Brain (organoid and tissue), 16 donors: ENCODE measurements at places on chromosomes 16 and 17.

DNA sequence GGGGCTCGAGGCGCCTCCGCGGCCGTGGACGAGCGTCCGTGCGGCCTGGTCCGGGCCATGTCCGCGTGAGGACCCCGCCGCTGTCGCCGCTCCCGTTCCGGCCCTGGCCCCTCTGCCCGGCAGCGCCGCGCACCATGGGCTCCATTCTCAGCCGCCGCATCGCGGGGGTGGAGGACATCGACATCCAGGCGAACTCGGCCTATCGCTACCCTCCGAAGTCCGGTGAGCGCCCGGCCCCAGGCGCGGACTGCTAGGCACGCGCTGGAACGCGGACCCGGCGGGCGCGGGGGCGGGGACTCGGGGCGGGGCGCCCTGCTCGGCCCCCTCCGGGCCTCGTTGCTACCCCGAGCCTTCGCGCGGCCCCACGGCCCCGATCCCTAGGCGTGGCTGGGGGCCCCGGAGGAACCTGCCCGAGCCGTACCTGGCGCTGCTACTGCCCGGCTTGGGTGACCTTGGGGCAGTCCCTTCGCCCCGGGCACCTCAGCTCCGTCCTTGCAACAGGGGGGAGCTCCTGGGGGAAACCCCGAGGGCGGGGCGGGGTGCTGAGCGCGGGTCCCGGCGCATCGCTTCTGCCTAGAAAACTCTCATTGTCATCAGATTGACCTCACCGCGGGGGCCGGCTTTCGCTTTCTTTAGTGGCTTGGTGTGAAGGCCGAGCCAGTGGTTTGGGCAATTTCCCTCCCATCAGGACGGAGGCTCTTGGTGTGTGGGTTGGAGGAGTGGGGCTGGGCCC is 367 bp downstream of the MGRN1 start:
- peak; percentile 40 for DNase-seq

- peak; percentile 63 for DNase-seq
Observed at GRCh38 chr17:77466140-77466539, 325.4 kb downstream of the SEC14L1 start.

DNA sequence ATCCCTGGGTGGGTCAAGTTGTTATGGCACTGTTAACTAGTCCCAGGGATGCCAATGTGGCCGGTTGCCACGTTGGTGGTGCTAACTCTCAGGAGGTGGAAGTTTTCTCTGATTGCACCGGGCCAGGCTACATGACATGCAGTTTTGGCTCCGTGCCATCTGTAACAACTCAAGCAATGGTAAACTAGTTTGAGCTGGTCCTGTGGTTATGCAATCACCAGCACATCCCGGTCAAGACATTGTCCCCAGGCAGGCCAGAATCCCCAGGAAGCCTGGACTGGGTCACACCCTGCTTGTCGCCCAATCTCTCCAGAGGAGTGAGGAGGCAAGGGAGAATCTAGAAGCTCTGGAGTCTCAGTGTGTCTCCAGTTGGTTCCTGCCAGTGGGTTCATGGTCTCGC is 10.1 kb upstream of the CCL17 start:
- DNase-seq = no peak

- DNase-seq = no peak
Observed at GRCh38 chr16:13672196-13672595, 247.8 kb upstream of the ERCC4 start.

GRCh38 chr17:48002916-48003416 is 32.1 kb downstream of the CDK5RAP3 start:
- peak; percentile 79 for DNase-seq

DNA sequence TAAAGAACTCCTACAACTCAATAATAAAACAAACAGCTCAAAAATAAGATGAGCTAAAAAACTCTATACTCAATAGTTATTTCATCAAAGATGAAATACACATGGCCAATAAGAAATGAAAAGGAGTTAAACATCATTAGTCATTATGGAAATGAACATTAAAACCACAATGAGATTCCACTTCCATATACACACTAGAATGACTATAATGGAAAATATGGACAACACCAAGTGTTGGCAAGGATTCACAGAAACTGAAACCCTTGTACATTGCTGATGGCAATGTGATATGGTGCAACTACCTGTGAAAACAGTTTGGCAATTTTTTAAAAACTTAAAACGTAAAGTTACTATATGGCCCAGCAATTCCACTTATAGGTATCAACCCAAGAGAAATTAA is 91.4 kb downstream of the GRIN2A start:
- DNase-seq = no peak

DNA sequence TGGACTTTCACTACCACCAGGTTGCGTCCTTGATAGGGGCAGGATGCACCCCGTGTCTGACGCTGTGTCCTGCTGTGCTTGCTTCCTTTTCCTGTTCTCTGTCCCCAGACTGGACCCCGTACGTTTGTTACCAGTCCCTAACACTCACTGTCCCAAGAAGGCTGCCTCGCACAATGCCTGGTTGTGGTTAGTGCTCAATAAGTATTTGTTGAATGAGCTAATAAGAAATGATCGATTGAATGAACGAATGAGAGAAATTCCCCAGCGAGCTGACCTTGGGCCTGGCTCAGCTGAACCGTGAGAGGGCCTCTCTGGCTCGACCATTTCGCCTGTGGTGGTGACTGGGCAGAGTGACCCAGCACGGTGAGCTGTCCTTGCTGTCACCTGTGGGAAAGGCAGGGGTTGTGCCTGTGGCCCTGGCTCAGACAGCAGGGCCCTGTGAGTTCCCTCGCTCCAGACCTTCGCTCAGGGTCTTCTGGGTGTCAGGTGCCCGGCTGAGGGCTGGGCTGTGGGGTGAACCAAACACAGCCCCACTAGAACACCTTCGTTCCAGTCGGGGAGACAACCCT is 20.9 kb downstream of the CMIP start:
- DNase-seq = no peak

DNA sequence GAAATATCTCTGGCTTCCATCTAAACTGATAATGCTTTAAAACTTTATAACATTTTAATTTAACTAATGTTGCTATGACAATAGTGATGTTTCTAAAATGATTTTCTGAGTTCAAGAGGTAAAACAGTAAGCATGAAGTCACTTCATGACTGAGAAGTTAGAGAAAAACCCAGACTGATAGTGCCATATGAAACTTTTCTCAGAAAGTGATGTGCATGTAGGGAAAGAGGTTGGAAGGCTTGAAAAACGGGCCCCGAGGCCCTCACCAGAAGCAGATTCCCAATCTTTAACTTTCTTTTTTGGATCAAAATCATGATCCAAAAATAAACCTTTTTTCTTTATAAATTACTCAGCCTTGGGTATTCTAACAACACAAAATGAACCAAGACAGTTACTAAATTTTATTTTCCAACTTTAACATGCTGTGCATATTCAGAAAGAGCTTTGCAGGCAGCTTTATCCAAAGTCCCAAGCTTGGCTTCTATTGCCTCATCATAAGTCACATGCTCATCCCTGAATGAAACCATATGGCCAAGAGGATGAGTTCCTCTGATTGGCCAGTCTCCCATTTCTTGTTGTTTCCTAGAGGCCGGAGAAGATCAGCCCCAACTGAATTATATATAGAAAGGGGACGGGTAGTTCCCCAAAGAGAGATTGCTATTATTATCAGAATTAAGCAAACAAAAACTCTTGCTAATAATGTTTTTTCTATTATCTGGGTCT is 357.6 kb upstream of the SALL1 start:
- DNase-seq = no peak

DNA sequence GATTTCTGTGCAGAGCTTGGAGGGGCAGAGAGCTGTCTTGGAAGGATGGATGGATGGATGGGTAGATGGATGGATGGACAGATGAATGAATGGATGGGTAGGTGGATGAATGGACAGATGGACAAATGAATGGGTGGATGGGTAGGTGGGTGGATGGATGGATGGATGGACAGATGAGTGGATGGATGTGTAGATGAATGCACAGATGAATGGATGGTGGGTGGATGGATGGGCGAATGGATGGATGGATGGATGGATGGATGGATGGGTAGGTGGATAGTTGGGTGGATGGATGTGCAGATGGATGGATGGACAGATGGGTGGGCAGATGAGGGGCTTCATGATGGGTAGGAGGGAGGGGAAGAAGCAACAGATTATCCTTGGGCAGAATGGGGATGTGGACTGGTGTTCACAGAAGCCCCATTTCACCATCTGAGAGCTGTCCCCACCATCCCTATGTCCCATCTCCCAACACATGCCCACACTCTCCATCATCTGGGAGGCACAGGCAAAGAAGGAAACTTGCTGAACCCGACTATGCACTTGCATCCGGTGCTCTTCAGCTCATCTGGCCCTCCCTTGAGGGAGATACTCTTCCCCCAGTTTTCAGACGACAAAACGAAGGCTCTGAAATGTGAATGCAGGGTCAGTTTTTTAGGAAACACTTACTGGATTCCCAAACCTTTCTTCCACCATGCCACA is 57.2 kb downstream of the IL21R start:
- DNase-seq = no peak

DNA sequence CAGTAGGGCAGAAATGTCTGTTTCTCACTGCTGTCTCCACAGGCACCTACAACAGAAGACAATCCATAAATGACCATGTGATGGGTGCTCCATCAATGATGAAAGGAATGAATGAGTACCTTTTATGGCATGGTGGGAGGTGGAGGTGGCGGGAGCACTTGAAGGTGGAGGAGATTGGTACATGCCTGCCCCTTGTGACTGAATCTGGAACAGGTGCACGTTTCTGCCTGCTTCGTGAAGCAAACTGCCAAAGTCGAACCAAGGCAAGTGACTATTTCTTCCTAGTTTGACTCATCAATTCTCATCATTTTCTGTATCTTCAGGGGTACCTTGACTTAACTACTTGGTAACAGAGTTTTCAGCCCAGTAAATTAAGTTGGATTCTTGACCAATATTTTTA is 25.4 kb downstream of the CDRT15 start:
- no peak for DNase-seq

DNA sequence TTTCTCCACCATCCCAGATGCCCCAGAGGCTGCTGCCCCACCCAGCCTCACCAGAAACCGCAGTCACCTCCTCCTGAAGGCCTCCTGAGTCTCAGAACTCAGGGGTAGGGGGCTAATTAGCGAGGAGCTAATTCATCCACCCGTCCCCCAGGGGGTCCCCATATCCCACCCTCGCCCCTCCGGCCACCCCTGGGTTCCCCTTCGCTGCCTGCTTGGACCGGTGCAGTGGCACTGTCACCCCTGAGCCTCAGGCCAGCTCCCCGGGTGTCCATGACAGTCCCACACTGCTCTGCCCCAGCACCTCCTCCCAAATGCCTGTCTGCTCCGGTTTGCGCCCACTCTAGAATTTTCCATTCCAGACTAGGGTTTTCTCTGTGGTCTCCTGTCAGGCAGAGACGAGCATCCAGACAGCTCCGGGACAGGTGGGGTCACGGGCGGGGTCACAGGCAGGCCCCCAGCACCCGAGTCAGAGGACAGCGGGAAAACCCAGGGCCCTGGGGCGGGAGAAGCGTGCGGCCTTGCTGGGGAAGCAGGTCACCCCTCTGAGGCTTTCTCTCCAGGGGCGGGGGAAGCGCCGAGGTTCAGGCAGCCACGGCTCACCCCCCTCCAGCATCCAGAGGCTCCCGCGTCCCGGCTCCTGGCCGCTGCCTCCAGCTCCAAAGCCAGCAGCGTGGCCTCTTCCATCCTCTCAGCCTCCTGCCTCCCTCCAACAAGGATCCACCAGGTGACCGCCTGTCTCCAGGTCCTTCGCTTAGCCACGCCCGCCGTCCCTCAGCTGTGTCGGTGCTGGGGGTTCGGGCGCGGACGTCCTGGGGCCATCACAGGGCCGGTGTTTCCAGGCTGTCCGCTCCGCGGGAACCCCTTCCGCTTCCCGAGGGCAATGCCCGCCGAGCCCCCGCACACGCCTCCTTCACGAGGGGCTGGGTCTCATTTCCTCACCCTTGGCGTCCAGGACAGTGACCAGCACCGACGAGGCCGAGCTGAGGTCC is 3.1 kb upstream of the PERCC1 start:
- DNase-seq = no peak

DNA sequence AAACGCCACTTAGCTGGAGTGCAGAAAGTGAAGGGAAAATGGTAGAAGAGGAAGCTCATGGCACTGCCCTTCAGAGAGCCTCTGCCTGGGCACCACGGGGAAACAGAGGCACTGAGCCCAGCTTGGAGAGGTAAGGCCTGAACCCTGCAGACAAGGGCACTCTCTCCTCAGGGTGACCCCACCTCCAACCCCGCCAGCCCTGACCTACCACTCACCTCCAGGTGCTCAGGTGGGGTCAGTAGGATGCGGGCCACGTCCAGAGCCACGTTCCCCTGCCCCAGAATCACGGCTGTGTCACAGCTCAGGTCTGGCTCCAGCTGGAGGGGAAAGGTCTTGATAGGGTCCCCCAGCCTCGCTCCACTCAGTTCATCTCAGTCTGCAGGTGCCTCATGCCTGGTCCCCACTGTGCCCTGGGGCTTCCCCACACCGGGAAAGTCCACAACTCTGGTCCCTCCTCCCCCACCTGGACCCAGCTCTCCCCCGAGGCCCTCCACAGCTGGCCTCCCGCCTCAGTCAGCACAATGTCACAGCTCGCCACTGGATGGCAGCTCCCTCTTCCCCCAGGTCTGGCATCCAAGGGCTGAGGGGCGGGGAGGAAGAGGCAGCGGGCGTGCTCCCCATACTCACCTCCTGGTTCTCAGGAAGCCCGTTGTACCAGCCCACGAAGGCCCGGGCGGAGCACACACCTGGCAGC is 6.0 kb upstream of the GRIN2C start:
- no peak for DNase-seq

GRCh38 chr17:4710693-4711634 is 532 bp downstream of the ARRB2 start:
- DNase-seq = no peak

DNA sequence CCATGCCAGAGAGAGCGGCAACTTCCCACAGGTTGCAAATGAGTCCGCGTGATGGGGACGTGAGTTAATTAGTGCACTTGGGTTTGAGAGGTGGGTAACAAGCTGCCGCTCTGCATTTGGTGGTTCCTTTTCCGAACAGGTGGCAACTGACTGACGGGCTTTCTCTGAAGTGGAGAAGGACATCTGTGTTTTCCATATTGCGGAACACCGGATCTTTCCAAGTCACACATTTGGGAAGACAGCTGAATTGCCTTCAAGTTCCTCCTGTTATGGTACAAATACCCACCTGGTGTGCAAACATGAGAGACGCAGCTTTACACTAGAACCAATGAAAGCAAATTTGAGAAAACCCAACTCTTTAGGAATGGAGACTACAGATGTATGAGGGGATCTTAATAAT is 451.3 kb upstream of the ZFHX3 start:
- DNase-seq = no peak

DNA sequence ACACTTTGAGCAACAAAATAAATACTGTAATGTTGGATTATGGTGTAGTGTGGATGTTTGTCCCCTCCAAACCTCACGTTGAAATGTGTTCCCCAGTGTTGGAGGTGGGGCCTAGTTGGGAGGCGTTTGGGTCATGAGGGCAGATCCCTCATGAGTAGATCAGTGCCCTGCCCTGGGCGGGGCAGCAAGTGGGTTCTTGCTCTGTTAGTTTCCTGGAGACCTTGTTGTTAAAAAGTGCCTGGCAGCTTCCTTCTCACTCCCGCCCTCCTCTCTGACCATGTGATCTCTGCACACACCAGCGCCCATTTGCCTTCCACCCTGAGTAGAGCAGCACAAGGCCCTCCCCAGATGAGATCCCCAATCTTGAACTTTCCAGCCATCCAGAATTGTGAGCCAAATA is 67.7 kb downstream of the MPRIP start:
- DNase-seq = no peak

- no peak for DNase-seq
Observed at GRCh38 chr17:29062215-29062614, 19.3 kb downstream of the PIPOX start.
